ENCODE measurements at places on chromosomes 3 and 15. TPM values are rescaled to one million over a fixed set of nuclear protein-coding genes. Genes with fewer than 3 reads are reported as not detected.

GRCh38 chr3:180961552-180961951, 28.0 kb downstream of the DNAJC19 start:
- no peak for DNase-seq

- no peak for DNase-seq
These were observed 523.2 kb downstream of the FHIT start for GRCh38 chr3:60728006-60728405.

DNA sequence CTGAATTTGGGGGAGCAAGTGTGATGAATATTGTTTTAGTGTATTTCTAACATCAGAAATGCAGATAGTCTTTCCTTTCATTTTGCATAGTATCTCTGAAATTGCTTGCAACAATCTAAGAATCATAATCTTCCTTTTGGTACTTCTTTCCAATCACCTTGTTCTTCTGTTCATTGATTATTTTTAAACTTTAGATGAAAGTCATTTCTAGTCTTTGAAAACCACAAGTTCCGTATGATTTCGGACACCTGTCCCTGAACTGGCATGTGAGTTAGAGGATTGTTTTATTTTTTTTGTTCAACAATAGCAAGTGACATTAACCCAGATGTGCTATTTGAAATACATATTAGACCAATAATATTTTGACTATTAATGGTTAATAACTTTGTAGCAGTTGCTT, 329.7 kb downstream of the UNC13C start:
- no peak for DNase-seq

DNA sequence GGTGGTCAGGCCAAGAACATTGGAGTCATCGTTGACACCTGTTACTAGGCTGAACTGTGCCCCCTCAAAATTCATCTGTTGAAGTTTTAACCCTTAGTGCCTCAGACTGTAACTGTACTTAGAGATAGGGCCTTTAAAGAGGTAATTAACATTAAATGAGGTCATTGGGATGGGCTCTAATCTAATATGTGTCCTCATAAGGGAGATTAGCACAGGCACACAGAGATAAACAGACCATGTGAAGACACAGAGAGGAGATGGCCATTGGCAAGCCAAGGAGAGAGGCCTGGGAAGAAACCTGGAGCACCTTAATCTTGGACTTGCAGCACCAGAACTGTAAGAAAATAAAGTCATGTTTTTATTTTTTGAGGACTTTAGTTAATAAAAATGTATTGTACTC, 59.6 kb downstream of the PLCL2 start:
- DNase-seq, result no peak

Gene BOC
- 15.3 TPM for total RNA-seq

- no peak for DNase-seq
These were observed 50.4 kb upstream of the LARS2 start for GRCh38 chr3:45337839-45338470.

GRCh38 chr3:150036780-150037179, 66.1 kb upstream of the PFN2 start:
- DNase-seq, result no peak

DNA sequence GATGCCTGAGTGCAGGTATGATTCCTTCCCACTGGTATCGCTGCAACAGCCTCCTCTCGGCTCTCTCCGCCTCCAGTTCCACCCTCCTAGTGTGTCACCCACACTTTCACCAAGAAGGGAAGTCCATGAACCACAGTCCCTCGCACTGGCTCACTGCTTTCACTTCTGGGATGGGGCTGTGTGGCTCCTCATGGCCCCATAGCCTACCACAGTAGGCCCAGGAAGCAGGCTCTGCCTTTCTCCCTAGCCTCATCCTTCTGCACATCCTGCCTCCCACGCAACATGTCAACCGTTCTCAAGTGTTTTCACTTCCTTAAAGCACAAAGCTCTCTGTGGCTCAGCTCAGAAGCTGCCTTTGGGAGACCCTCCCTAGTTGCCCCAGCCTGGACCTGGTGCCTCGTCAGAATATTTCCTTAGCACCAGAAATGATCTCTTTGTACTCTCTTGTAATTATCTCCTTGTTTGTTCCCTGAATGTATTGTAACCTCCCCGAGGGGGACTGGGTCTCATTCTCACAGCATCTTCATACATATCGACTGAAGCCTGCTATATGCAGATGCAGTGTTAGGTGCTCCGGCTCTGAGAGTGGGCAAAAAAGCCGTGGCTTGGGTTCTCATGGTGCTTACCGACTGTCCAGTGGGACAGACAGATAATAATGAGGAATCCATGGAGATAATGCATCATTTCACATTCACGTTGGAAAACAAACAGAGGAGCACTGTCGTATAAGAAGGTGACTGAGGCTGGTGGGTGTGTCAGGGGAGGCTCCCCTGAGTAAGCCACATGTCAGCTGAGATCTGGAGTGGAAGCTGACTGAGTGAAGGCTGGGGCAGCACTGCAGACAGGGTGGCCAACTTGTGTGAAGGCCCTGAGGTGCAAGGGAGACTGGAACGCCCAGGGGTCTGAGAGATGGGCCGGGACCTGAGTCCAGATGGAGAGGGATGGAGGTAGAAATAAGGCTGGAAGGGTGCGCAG, 107.1 kb downstream of the DGKG start:
- DNase-seq, result peak; percentile 28

Gene BSN
- total RNA-seq, result 0.07 TPM

DNA sequence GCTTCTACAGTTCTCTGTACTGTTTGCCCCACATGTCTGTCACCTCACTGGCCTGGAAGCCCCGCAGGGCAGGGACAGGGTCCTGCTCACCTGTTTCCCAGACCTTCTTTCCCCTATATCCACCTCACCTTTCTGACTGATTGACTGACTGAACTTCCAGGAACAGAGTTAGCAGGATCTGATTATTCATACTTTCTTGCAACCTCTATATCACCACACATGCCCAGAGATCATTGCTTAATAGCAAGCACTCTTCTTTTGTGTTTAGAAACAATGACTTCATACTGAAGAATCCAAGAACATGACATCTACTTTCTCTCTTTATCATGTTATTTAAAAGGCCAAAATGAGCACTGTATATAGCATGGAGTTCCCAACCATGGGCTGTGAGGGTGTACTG, 18.0 kb upstream of the CLEC3B start:
- DNase-seq, result no peak

DNA sequence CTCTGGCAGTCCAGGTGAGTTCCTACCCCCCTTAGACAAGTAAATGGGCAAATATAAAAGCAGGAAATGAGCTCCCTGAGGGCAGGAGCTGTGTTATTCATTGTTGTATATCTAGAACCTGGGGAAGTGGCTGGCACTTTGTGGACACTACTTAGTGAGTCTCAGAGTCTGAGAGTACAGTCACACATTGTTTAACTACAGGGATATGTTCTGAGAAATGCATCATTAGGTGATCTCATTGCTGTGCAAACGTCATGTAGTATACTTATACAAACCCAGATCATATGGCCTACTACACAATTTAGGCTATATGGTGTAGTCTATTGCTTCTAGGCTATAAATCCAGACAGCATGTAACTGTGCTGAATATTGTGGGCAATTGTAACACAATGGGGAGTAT, 52.4 kb downstream of the DRD3 start:
- peak; percentile 36 for DNase-seq

Gene SLC27A2
- not detected for total RNA-seq

DNA sequence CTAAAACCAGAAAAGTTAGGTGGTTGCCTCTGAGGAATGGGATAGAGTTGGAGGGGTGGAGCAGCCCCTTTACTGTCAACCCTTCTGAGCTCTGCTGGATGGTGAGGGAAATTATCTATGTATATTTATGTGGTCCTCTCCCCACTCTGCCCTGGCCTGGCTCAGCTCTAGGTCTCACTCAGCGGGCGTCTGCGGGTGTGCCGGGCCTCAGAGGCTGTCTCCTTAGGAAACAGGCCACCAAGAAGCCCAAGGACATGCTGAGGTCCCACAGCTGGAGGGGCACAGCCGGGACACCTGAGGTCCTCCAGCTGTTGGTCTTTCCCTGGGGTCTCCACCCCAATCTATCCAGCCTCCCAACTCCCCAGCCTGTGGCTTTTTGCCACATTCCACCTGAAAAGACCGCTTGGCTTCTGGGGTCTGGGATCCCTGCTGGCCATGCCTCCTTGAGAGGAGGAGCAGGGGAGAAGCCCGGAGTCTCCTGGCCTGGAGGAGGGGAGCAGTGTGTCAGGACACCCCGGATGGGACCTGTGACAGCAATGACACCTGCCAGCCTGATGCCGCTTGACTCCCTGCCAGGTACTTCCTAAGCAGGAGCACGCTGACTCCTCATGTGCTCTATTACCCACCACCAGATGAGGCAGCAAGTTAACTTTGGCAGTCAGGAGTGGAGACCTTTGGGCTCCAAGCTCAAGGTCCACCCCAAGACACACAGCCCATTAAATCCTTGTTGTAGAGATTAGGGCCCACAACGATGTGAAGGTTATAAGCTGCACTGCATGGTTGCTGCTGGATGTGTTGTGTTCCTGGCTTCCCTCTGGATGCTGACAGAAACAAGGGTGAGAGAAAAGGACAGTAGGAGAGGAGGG, at the start of gene SLC28A1:
Gene SLC28A1 (plus strand): TSS at position 747 of the 866 bp plus-strand sequence. CDS start 3,099 bp downstream, outside the sequence.
- DNase-seq, result no peak

GRCh38 chr3:183300996-183301562, 48.0 kb downstream of the B3GNT5 start:
- DNase-seq, result peak; percentile 42

Gene SLC12A1
- total RNA-seq, result not detected

- DNase-seq, result peak; percentile 32
These were observed 206.8 kb upstream of the TGFBR2 start for GRCh38 chr3:30399394-30400181.

- DNase-seq, result no peak
These were observed 59.6 kb downstream of the BDH1 start for GRCh38 chr3:197495999-197496745.

GRCh38 chr15:52419494-52419893, 109.2 kb downstream of the MYO5A start:
- DNase-seq, result no peak
